Foreskin keratinocyte (primary cell): ENCODE measurements at places on chromosomes 4 and X.

DNA sequence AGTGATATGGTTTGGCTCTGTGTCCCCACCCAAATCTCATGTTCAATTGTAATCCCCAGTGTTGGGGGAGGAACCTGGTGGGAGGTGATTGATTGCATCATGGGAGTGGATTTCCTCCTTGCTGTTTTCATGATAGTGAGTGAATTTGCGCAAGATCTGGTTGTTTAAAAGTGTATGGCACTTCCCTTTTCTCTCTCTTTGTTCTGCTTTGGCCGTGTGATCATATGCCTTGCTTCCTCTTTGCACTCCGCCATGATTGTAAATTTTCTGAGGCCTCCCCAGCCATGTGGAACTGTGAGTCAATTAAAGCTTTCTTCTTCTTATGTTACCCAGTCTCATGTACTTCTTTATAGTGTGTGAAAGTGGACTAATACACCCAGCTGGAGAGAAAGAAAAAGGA lies 113.0 kb upstream of the AADAT start:
- DNase-seq = no peak

DNA sequence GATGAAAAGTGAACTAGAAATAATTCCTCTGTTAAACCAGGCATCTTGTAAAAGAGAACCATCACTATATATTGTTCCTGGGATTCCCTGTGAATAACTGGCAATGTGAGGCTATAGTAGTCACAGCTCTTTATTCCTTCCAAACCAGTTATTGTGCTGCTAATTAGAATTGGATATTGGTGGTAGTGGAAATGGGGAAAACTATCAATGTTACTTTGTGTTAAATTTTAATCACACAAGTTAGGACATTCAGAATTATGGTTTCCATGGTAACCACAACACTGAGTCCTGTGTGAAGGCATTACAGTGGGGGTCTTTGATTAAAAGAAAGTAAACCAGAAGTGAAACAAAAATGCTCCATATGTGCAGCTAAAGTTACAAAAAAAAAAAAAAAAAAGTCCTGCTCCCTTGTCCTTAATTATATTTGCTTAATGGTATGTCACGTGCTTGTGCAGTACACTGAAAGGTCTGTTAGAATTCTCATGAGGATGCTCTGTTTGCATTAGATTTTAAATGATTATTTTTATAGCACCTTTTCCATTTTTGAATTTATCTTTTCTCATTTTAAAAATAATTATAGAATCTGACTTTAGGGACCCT lies 200.4 kb downstream of the ADGRL3 start:
- no peak for DNase-seq

- DNase-seq = no peak
Observed at GRCh38 chr4:48018112-48018511, 1.5 kb downstream of the NIPAL1 start.

DNA sequence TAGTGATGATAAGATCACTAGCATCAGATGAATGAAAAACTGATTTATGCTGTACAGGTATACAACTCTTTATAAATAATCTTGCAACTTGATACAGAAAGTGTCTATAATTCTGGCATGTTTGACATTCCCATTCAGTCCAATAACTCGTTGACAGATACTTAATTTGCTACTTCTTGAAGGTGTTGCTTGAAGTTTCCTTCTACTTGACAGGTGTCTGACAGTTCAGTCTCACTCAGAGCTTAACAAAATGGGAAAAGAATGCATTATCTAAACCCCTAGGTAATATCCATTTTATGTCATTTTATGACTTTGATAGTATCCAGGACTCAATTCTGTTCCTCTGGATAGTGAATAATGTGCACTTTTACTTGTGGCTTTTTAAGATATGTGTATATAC lies 508.9 kb downstream of the GRID2 start:
- DNase-seq = no peak

GRCh38 chrX:120517936-120518335 lies 42.8 kb downstream of the CUL4B start:
- DNase-seq = peak; percentile 26

- DNase-seq = peak; percentile 91
Observed at GRCh38 chr4:123649645-123650391, 253.2 kb downstream of the SPRY1 start.

- no peak for DNase-seq
Observed at GRCh38 chr4:128819082-128819742, 9.7 kb downstream of the JADE1 start.

GRCh38 chr4:67725981-67726380 lies 25.0 kb upstream of the UBA6 start:
- DNase-seq = peak; percentile 78

DNA sequence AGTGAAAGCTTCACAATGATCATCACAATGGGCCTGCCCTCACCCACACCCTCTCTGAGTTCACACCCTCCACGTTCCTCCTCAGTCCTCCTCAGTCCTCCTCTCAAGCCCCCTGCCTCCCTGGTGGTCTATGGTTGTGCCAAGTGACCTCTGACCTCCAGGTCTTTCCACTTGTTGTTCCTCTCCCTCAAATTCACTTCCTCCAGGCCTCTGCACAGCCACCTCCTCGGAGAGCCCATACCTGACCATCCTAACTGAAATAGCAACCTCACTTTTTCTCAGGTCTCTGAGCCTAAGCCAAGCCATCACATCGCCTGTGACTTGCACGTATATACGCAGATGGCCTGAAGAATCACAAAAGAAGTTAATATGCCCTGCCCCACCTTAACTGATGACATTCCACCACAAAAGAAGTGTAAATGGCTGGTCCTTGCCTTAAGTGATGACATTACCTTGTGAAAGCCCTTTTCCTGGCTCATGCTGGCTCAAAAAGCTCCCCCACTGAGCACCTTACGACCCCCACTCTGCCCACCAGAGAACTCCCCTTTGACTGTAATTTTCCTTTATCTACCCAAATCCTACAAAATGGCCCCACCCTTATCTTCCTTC lies 293.4 kb upstream of the TENM3 start:
- no peak for DNase-seq

GRCh38 chr4:30718641-30719453 lies 1.3 kb upstream of the PCDH7 start:
- no peak for DNase-seq

DNA sequence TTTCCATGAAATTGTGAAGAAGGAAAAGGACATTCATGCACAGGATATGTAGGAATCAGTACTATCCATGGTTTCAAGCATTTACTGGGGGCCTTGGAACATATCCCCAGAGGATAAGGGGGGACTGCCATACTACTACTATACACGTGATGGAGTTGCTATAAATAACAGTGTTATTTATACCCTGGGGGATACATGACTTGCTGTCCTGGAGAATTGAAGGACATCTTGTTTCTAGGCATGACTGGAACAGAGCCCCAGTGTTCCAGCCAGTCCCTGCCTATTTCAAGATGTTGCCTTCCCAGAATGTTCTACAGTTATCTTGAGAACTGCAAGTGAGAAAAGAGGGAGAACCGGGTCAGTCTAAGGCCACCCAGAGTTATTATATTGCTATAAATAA lies 39.6 kb upstream of the ZNF81 start:
- no peak for DNase-seq

- DNase-seq = no peak
Observed at GRCh38 chrX:53260836-53261235, 20.5 kb downstream of the IQSEC2 start.

- DNase-seq = no peak
Observed at GRCh38 chr4:11343536-11343935, 85.2 kb downstream of the HS3ST1 start.

- peak; percentile 9 for DNase-seq
Observed at GRCh38 chr4:33482773-33483172, 2761.5 kb downstream of the ARAP2 start.

DNA sequence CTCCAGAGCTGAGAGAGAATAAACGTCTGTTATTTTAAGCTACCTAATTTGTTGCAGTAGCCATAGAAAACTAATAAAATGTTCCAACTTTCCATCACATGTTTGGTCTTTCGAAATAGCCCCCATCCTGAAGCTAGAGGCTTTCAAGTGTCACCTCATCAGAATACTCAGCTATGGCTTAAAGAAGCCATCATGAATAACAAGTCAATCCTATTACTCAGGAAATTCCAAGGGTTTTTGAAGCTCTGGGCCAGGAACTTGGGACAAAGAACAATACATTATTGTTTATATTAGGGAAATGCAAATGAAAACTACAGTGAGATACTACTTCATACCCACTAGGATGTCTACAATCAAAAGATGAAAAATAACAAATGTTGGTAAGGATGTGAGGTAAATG lies 42.2 kb downstream of the TBCK start:
- peak; percentile 24 for DNase-seq

GRCh38 chr4:16196482-16197393 lies 29.5 kb downstream of the TAPT1 start:
- DNase-seq = peak; percentile 40

DNA sequence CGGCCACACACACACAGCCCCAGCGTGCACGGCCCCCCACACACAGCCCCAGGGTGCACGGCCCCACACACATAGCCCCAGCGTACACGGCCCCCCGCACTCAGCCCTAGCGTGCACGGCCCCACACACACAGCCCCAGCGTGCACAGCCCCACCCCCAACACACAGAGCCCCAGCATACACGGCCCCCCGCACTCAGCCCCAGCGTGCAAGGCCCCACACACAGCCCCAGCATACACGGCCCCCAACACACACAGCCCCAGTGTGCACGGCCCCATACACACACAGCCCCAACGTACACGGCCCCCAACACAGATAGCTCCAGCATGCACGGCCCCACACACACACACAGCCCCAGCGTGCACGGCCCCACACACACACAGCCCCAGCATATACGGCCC lies 17.6 kb downstream of the GAK start:
- DNase-seq = no peak

DNA sequence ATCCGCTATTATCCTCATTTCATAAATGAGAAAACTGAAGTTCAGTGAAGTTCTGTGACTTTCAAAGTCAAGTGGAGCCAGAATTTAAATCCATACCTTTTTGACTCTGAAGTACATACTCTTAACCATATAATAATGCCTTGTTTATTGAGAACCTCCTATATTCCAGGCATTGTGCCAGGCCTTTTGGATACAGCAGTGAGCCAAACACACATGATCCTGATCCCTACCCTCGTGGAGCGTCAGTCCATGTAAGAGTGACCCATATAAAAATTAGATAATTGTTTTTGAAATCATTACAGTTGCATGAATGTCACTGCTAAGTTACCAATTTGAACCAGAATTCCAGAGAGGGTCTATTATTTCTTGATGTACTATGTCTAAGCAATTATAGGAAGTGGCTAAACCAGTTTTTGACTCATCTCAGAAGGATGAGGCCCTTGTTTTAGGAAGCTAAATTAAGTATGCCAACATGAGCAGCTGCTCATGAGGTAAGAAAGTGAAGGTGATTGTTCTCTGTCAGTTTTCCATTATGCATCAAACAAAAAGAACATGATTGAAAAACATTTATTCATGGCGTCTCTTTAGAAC lies 289.5 kb downstream of the GLUD2 start:
- DNase-seq = peak; percentile 75

DNA sequence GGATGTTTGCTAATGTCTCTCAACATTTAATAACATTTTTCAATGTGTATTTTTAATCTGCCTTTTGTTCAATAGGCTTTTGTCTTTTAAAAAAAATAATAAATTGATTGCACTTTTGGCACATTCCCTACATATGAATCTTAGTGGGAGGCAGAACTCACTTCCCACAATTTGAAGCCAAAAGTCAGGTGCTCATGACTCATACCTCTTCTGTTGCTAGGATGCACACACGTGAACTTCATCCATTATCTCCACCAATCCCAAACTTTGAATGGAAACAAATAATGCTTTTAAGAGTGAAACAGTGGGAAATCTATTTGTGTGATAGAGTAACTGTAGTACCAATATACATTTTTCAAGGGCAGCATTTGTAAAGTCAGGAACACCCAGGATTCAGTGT lies 260.5 kb downstream of the IQCM start:
- peak; percentile 54 for DNase-seq

- DNase-seq = no peak
Observed at GRCh38 chr4:179441596-179441995, 1999.4 kb upstream of the AGA start.

- DNase-seq = no peak
Observed at GRCh38 chr4:6917461-6918271, 8.0 kb downstream of the TBC1D14 start.

- DNase-seq = no peak
Observed at GRCh38 chr4:158446106-158446505, 75.6 kb upstream of the RXFP1 start.

GRCh38 chr4:19047279-19047880 lies 1025.8 kb upstream of the LCORL start:
- no peak for DNase-seq

DNA sequence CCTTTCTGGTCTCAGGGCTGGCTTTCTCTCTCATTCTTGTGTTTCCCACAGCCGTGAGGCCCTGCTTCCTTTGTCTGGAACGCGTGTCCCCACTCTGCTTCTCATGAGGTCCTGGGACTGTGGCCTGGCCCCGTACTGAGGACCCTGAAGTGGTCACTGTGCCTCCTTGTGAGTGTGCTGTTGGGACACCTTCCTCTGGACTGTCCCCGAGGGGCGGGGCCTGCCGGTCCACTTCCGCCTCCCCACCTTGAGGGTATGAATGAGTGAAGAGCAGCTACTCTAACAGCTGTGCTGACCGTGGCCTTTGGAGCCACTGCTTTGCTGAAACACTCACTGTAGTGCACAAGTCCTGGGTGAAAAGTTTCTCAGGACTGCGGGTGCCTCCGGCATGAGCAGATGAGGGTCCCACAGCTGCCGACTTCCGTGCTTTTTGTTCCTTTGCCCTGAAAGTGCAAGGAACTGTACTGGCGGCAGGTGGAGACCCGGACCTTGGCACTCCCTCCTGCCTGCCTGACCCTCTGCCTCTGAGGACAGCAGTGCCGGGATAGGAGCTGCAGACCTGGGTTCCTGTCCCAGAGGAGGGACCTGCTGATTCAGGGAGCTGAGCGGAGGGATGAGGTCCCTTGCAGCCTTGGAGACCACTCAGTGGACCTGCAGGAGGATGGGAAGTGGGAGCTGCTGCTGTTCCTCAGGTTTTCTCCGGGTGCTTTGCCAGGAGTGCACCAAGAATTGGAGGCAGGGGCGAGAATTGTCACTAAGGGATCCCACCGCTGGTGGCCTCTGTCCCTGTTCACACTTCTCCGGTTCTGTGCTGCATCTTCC lies 38.0 kb downstream of the HTT-AS start:
- no peak for DNase-seq

GRCh38 chr4:153296040-153296823 lies 48.3 kb upstream of the MND1 start:
- DNase-seq = peak; percentile 55

DNA sequence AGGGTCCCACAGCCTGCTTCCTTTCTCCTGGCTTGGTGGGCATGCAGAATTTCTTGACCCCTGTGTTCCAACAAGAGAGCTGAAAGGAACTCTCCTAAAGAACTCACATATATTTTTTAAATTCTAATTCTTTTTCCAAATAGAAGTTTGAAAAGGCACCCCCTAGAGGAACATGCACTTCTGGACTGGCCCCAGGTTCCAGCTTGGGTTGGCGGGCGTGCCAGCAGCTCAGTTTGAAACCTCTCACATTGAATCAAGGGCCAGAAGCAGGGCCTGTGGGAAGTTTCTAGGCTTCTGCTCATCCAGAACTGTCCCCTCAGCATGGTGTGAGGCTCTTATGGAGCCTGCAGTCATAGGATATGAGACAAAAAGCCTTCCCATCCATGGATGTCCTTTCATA lies 132.6 kb downstream of the ATG4A start:
- DNase-seq = no peak

GRCh38 chrX:11611965-11612364 lies 53.8 kb downstream of the ARHGAP6 start:
- DNase-seq = no peak
